ENCODE measurements at places on chromosomes 1 and 21.

DNA sequence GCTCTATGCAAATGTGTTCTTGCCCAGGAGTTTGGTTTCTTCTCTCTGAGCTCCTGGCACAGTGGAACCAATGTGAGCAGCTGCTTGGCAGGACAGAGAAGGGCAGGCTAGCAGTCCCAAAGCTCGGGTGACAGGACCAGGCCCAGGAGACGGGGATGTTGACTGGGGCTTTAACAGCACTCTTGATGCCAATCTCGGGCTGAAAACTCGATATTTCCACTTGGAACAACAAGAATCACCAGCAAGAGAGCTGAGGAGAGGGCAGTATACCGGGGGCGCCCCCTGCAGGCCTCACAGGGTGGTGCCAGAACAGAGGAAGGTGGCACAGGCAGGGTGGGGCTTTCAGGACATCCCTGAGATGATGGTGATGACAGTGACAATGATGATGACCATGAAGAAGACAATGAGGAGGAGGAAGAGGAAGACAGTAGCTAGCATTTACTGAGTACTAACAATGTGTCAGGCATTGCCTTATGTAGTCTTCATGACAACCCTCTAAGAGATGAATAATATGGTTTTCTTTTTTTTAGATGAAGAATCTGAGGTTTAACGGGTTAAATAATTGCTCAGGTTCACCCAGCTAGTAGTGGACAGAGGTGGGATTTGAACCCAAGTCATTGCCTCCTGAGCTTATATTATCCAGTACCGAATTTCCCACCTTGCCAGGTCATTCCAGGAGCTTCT lies 2.7 kb upstream of the KCNJ9 start:
- DNase-seq, result peak; percentile 82

GRCh38 chr1:228105270-228105995 lies 2.3 kb upstream of the C1orf35 start:
- no peak for DNase-seq

DNA sequence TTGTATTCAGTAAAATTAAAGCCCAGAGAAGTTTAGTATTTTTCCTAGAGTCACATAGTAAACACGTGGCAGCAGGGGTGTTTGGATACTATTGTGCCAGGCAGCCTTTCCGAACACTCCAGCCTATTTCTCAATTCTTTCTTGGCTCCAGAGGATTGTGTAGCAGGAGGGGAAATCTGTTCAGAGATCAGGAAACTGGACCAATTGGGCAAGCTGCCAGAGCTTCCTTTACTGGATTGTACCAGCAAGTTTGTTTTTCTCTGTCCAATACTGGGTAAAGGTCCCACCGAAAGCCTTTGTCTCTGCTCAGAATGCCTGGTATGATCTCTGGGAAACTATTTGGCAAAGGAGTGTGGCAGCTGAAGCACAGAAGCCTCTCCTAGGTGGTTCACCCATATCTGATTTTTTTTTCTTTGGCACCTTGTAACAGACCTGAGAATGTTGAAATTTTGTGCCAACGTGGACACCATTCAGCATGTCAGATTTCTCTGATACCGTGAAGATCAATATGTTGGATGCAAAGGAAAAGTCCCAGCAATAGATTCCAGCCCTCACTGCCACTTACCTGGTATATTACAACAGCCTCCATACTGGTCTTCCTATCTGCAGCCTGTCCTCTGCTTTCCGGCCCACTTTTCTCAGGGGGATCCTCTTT lies 126.2 kb downstream of the FGGY start:
- DNase-seq, result no peak

- DNase-seq, result peak; percentile 38
These were observed 12.4 kb downstream of the SAMSN1 start for GRCh38 chr21:14533499-14534428.

DNA sequence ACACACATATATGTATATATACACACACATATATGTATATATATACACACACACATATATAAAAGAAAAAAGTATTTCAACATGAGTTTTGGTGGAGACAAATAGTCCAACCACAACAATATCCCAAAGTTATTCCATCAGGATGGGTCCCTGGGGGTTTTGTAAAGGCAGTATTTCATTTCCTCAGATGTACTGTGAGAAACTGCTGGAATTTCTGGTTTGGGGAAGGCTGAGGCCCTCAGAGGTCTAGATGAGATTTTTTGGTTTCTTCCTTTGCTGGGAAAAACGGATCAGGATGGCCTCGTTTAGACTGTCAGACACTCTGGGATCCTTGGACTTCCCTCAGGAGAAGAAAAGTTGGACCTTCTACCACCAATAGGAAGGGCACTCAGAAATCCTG lies 36.5 kb upstream of the TENT5B start:
- no peak for DNase-seq

DNA sequence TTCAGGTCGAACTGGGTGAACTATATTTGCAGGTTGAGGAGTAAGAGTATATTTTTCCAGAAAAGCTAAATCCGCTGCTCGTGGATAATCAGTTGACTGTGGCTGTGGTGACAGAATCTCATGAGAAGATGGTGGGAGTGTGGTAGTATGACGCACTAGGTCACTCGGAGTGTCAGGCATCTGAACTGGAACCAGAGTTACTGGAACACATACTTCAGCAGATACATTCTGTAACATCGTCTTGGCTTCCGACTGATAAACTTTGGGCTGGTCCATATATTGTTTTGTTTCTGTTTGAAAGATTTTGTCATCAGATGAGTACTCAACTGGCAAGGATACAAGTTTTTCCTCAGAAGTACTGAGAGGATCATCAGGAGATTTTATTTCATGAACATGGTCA lies 13.0 kb upstream of the ASPM start:
- no peak for DNase-seq

GRCh38 chr1:211113566-211113965 lies 20.4 kb downstream of the KCNH1 start:
- no peak for DNase-seq

- DNase-seq, result no peak
These were observed 17.3 kb downstream of the MAP10 start for GRCh38 chr1:232822530-232822929.

GRCh38 chr1:56627636-56628039 lies 17.5 kb upstream of the PRKAA2 start:
- DNase-seq, result no peak

DNA sequence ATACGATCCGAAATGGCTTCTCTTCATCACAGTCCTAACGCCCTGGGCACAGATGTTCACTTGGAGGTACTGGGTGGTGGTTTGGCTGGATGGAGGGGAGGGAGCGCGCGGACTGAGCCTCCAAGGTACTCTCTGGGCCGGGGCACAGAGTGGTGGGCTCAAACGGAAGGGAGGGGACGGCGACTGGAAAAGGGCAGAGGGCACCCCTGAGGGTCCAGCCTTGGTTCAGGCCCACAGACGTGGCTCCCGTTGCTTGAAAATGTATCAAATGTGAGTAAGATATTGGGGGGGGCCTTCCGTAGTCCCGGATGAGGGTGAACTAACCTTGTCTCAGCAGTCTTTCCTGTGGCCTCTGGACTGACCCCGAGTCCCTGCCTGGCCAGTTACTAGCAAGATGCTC lies 463 bp downstream of the IL12RB2 start:
- DNase-seq, result peak; percentile 34

- no peak for DNase-seq
These were observed 288.0 kb downstream of the BACH1 start for GRCh38 chr21:29586696-29587095.

- no peak for DNase-seq
These were observed 160.9 kb downstream of the HLX start for GRCh38 chr1:221040101-221040500.

- DNase-seq, result no peak
These were observed 107.0 kb downstream of the PLXNA2 start for GRCh38 chr1:208137193-208137592.

- no peak for DNase-seq
These were observed 14.9 kb downstream of the MAP3K7CL start for GRCh38 chr21:29145354-29145782.

GRCh38 chr1:218156595-218156994 lies 128.5 kb upstream of the RRP15 start:
- DNase-seq, result no peak

DNA sequence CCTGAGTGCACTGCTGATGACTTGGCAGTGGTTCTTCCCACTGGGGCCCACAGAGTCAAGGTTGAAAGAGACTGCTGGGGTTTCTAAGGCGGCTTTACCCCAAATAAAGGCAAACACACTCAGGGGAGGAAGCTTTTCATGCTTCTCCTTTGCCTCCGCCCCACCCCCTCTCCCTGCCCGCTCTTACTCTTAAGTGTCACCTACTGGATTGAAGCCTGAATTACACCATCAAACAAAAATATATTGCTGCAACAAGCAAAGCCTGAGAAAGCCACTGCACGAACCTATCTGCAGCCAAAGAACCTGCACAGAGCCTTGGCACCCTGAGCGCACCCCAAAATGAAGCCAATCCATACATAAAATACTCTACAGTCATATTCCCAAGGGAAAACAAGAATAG lies 63.1 kb downstream of the PTGFR start:
- DNase-seq, result peak; percentile 3

DNA sequence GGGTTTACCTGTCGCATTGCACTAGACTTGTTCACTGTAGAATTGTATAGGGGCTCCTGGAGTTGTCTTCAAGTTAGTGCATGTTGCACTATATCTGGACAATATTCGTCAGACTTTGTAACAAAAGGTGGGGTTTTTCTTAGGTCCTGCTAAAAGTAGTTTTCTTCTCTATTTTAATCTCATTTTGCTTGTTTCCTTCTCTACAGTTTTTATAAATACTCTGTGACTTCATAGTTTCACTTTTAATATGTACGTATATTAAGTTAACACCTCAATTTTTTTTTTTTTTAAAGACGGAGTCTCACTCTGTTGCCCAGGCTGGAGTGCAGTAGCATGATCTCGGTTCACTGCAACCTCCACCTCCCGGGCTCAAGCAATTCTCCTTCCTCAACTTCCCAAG lies 26.5 kb upstream of the MRPS6 start:
- peak; percentile 54 for DNase-seq

- DNase-seq, result no peak
These were observed 3.9 kb downstream of the TAS1R2 start for GRCh38 chr1:18855573-18855972.

DNA sequence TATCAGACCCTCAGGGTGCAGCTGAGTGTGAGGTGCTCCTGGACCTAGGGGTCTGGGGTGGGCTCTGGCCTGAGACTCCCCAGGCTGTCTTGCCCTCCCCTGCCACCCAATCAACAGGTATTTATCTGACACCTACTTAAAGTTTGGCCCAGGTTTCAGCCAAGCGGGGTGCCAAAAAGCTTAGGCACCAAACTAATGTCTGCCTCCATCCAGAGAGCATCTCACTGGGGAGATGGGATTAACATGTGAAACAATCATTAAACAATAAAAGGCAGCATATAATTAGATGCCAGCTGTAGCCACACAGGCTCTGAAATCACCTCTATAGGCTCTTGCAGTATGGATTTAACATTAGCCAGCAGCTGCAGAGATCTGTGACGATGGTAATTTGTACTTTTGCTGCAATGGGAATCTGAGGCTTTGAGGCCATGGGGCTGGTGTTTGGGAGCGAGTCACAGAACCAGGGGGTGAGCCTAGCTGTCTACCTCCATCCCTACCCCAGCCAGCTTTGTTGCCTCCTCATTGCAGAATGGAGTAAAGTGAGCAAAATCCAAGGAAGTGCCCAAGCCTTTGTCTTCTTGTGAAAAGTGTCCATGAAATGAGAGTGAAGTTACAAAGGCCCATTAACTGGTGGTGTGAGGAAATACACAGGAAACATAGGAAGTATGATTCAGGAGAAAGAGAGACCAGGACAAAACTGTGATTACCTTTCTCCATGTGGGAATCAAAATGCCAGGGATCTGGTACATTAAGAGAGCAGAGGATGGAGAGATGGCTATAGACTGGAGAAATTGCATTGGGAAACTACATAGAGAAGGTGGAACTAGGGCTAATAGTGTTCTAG lies 36.1 kb downstream of the EIF2D start:
- no peak for DNase-seq

- no peak for DNase-seq
These were observed 13.6 kb upstream of the LYPLAL1 start for GRCh38 chr1:219159946-219160645.

DNA sequence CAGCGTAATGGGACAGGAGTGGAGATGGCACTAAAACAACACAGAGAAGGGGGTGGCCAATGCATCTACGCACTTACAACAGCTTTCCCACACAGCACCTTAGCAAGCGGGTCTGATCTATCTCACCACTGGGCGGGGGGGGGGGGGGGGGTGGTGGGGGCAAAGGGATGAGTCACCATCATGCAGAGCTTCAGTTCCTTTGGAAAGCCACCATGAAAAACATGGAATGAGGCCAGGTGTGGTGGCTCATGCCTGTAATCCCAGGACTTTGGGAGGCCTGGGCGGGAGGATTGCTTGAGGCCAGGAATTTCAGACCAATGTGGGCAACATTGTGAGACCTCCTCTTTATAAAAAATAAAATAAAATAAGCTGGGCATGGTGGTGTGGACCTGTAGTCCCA lies 47.2 kb downstream of the KLHDC7A start:
- DNase-seq, result no peak

DNA sequence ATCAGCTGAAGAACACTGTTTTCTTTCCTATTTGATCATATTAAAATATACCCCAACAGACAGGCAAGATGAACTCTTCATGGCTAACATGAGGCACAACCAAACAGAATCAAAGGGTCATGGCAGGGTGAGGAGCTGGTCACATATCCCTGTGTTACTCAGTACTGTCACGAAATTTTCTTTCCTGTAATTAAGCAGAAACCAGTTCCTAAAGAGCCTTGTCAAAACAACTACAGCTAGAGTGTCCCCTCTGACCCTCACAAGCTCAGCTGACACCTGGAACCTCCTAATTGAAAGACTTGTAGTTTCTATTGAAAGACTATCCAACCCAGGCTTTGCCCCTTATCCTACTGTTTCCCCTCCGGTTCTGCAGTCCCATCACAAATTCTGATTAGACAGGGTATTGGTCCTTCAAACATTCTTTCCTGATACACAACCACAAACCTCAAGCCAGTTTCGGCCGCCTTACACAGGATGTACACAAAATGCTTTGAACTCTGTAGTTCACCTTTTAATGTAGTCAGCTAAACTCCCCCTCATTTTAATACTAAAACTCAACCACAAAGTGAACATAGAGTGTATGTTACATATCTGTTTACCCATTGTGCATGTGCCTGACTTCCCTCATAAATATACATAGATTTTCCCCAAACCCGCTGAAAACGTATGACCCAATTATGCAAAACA lies 651.9 kb downstream of the MRPL39 start:
- DNase-seq, result peak; percentile 24

- no peak for DNase-seq
These were observed 25.1 kb downstream of the IGFN1 start for GRCh38 chr1:201215531-201216357.

DNA sequence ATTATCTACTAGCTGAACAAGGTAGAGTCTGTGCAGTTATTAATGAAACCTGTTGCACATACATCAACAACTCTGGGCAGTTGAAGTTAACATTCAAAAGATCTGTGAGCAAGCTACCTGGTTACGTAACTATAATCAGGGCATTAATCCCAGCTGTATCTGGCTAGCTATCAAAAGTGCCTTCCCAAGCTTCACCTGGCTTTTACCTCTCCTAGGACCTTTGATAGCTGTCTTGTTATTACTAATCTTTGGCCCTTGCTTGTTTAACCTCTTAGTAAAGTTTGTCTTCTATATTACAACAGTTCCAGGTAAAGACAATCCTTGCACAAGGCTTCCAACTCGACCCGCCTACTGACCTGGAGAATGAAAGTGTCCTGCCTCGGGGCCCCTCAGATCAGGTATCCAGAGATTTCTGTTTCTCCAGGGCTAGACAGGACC lies 29.6 kb upstream of the SLC6A9 start:
- DNase-seq, result no peak

Data from GM20000 (cell line).